ENCODE measurements at places on chromosomes 11 and 22.
A peak's percentile ranks its signal among the peaks of the same experiment; 100 is the strongest.

- DNase-seq = no peak
These were observed at the start of gene CDHR5 for GRCh38 chr11:624705-625635. CDHR5 (minus strand) TSS chr11:624955; CDS start chr11:624902, 53 bp downstream.

DNA sequence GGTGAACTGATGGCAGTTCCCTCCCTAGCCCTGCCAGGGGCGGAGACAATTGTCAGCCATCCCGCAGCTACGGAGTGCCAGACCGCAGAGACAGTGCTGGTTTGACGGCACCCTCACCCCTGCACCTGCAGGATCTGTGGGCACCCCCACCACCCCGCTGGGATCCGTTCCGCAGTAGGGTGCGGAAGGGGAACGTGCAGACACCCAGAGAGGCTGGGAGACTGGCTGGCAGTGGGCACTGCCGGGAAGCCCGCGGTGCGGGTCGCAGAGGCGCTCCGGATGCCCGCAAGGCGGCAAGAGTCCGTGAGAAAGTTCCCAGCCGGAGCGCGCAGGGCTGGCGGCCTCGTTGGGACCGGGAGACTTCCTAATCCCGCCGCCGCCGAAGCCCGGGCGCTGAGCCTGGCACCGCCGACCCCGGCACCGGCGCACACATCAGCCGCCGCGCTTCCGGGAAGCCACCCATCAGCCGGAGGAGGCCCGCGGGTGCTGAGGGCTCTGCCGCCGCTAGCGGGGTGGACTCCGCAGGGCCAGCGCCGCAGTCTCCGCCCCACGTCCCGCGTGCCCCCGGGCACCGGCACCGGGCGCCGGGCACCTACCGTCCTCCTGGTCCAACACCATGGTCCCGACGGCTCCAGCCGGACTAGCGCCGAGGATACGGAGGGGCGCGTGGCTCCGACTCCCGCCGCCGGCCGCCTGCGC, 4.3 kb upstream of the LMO1 start:
- DNase-seq = no peak

- no peak for DNase-seq
These were observed 6.8 kb upstream of the LIF start for GRCh38 chr22:30253205-30253852.

- no peak for DNase-seq
These were observed 344.3 kb downstream of the BRD1 start for GRCh38 chr22:49483281-49483870.

GRCh38 chr22:32050678-32051515, 7.8 kb downstream of the SLC5A1 start:
- peak; percentile 19 for DNase-seq

DNA sequence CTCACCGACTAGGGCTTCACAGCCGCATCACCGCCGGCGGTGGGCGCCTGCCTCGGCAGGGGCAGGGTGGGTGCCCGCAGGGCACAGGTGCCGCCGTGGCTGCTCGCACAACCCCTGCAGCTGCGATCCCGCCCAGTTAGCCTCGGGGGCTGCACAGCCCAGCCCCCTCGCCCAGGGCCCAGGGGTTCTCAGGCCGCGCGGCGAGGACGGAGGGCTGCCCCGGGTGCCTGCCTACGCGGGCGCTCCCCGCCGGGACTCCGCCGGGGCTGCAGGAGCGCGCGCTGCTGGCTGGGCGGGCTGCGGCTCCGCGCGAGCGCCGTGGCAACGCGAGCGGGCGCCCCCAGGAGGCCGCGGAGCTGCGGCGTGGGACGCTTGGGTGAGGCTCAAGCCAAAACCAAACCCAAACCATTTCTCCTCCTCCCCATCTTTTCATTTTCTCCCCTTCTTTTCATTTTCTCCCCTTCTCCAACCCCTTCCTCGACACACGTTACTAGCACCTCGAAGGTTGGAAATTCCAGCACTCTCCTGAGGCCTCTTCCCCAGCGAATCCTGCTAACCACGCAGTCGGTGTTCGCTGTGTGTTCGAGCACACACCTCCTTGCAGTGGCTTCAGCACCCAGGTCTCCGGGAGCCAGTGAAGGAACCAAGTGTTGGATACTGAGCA, at the start of gene MICAL3:
Gene MICAL3, minus strand, starts transcription at position 286 of the 664 bp plus-strand sequence. CDS start 117,749 bp downstream, outside the sequence.
- DNase-seq = no peak
